Activated CD4-positive, CD25-positive, alpha-beta regulatory T cell treated with anti-CD3 and anti-CD28 coated beads, Interleukin-2, amount 50 U/mL, for 24 hours (primary cell): ENCODE measurements at places on chromosomes 3 and 15.
A peak's percentile ranks its signal among the peaks of the same experiment; 100 is the strongest.

- ATAC-seq, result no peak
Observed at GRCh38 chr15:100732211-100733055, 130.0 kb downstream of the ASB7 start.

GRCh38 chr15:67953299-67953698 is 100.8 kb upstream of the PIAS1 start:
- no peak for ATAC-seq

- no peak for ATAC-seq
Observed at GRCh38 chr3:74808506-74809275, 194.2 kb upstream of the CNTN3 start.

- no peak for ATAC-seq
Observed at GRCh38 chr3:134311265-134311664, 60.6 kb upstream of the RYK start.

DNA sequence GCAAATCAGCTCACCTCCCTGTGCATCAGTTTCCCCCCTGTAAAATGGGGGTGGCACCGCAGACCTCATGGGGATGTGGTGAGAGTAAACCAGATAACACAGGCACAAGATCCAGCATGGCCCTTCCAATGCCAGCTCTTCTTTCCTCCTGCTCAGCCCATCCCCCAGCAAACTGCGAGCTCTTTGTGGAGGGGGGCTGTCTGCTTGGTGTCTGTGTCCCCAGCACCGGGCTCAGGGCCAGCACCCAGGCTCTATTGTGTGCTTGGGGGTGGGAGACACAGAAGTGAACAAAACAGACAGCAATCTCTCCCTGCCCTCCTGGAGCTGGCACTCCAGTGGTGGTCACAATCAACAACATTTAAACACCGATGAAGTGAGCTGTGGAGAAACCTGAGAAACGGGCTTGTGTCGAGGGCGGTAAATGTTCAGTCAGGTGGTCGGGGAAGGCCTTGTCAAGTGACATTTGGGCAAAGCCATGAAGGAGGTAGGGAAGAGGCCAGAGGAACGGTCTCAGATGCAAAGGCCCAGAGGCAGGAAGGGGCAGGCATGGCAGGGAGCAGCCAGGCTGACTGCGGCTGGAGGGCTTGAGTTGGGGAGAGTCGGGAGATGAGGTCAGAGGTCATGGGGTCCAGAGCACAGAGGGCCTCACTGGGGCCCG is 28.4 kb downstream of the GRIP2 start:
- no peak for ATAC-seq

GRCh38 chr3:162641317-162641716 is 1144.7 kb downstream of the OTOL1 start:
- ATAC-seq, result no peak

- ATAC-seq, result peak; percentile 47
Observed at GRCh38 chr3:112333002-112333380, at the start of gene CD200. TSS of gene CD200 (plus strand) at chr3:112333156. CDS start at chr3:112333213, 57 bp downstream.

- ATAC-seq, result no peak
Observed at GRCh38 chr3:114566162-114566755, 272.4 kb downstream of the TIGIT start.

DNA sequence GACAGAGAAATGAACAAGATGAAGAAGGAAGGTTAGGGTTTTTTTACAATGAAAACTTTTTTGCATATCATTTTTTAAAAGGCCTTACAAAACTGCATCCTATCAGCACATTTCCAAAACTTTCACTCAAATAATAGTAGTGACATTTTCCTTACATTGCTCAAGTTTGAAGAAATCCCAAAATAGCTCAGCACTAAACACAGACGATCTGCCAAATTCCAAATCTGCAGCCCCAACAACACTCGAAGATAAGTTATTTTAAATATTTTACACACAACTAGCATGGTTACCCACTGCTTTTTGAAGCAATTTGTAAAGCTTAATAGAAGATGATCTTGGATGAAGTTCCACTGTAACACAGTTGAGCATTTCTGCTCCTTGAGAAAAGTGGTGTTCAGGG is 535.6 kb upstream of the ALCAM start:
- ATAC-seq, result no peak

DNA sequence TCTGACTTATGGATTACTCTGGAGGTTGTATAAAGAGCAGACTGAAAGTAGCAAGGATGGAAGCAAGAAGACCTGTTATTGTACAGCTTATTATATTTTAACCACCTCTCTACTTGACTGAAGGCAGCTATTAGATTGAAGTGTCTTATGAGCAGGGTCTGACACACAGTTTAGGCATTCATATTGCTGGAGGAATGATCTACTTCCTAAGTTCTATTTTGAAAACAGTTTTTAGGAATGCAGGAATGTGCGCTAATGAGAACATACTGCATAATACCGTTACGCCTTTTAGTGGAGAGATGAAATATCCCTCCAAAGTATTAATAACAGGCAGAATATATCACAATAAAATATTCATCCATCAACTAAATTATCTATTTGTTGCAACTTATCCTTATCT is 193.3 kb downstream of the ISL2 start:
- ATAC-seq, result no peak

- ATAC-seq, result no peak
Observed at GRCh38 chr15:81105545-81105944, 28.5 kb upstream of the CFAP161 start.

DNA sequence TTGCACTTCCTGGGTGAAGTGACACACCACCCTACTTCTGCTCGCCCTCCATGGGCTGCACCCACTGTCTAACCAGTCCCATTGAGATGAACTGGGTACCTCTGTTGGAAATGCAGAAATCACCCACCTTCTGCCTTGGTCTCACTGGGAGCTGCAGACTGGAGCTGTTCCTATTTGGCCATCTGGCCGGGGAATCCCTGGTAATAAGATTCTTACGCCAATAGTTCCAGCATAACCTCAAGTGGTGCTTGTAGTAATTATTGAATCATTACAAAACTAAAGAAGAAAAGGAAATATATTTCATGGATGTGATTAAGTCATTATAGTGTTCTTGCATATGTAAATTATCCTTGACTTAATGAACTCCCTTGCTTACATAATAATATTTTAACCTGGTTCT is 841.9 kb downstream of the CADM2 start:
- no peak for ATAC-seq

DNA sequence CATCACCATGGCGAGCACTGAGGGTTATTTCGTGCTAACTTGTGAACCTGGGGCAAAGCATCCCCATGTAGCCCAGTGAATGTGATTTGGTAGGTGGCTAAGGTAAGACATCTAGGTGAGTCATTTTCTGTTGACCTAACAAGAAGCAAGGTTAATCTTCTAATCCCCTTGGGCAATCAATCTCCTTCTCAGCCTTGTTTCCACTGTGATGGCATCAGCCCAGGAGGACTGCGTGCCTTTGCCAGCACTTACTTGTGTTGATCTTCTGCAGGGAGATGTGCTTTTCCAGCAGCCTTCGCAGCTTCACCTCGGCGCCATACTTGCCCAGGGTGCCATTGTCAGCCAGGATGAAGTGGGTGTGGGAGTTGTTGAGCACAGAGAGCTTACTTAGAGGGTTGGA is 35.7 kb downstream of the TRPM1 start:
- ATAC-seq, result no peak

- ATAC-seq, result peak; percentile 85
Observed at GRCh38 chr3:44712455-44713075, at the start of gene ZNF502. TSS of gene ZNF502 (plus strand) at chr3:44712660. CDS start at chr3:44720262, 7,602 bp downstream.

GRCh38 chr3:70606018-70606417 is 293.6 kb upstream of the MDFIC2 start:
- no peak for ATAC-seq

DNA sequence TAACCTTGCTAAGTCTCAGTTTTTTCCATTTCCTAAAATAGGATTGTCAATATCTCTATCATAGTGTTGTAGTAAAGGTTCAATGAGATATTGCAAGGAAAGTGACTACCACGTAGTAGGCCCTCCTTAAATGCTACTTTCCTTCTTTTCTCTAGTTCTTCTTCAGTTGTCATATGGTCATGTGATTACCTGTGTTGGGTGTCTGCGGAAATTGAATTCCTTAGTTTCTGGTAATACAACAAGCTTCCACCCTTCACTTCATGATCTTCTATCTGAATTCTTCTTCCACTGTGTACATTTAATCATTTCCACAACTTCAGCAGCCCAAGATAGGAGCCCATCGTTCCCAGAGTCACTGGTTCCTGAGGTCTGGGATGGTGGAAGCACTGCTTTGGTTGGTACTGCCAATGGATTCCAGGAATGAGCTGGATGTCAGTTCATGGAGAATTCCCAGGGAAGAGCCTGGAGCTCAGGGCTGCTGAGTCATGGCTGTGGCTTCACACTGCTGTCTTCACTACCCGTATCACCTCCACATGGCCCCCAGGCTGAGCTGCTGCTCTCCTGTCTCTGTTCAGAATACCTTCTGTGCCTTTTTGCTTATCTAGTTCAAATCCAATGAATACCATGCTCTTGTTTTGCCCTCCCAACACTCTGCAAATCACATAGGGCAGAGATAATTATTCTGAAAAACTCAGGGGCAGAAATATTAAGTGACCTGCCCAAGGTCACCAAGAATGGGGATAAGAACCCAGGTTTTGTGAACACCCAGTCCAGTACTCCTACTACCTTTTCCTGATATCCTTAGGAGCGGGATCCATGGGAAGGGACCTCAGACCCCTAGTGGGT is 98.6 kb downstream of the RPL39L start:
- ATAC-seq, result no peak

DNA sequence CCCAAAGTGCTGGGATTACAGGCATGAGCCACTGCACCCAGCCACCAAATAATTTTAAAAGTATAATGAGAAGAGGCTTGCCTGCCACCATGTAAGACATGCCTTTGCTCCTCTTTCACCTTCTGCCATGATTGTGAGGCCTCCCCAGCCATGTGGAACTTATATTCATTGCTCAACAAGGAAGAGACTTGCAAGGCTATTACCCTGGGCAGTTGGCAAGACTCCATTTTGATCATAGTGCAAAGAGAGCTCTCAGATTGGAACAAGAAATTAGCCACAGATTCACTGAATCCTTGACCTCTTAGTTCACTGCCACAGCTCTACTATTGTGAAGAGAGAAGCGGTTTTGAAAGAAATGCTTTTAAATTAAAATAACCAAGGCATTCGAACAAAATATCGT is 6.1 kb downstream of the SCAP start:
- ATAC-seq, result no peak

DNA sequence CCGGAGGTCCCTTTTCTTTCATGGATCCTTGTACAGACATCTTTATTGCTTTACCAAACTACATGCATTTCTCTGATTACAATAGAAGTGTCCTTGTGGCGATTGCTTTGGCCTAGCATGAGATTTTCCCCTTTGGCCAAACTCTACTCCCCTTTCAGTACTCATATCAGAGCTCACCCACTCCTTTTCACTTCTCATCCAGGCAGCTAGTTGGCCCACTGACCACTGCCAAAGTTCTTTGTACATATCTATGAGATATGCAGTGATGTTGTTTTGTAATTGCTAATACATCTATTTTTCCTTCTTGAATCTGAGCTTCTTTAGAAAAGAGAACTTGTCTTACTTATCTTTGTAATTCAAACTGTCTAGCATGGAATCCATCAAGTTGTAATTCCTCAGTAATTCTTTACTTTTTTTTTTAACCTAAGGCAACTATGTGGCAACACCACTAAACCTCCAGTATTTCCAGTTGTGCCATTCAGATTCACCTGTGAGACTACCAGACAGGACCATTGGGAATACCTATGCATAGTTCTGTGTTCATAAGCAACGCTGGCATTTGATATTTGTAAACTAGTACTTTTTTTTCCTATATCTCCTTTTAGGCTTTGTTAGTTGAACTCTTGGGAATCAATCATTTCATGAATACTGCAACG is 39.2 kb downstream of the AADACL2 start:
- no peak for ATAC-seq

- ATAC-seq, result no peak
Observed at GRCh38 chr3:157242836-157243235, 82.9 kb upstream of the CCNL1 start.

DNA sequence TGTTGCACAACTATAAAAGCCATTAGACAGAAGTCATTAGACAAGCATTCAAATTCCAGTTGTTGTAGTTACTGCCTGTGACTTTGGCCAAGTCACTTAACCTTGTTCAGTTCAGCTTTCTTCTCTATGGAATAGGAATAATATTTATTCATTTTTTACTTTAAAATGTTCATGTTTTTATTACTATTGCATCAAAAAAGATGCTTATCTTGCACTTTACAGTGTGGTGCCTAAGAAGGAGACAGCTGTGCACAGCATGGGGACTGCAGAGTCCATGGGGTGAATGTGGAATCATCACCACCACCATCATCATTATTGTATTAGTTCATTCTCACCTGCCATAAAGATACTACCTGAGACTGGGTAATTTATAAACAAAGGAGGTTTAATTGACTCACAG is 504.2 kb downstream of the SOX2 start:
- ATAC-seq, result no peak

GRCh38 chr3:44890258-44890657 is 15.8 kb downstream of the TGM4 start:
- ATAC-seq, result no peak

GRCh38 chr15:81263477-81263876 is 60.5 kb downstream of the STARD5 start:
- ATAC-seq, result no peak

DNA sequence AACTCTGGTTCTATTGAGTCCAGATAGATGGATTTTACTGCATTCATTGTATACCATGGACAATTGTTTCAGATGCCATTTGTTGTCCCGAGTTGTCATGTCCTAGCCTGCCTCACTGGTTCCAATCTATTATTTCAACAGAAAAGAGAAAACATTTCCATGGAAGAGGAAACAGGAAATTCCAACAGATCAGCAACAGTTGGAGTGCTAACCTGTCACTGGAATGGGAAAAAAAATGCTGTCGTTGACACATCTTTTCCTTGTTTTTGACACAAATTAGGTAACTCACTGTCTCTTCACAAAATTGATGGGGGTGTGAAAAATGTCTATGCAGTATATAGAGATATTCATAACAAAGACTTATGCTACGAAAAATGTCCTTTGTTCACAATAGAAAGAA is 432.0 kb upstream of the TBL1XR1 start:
- no peak for ATAC-seq

GRCh38 chr3:51808934-51809333 is 29.9 kb upstream of the IQCF6 start:
- no peak for ATAC-seq

DNA sequence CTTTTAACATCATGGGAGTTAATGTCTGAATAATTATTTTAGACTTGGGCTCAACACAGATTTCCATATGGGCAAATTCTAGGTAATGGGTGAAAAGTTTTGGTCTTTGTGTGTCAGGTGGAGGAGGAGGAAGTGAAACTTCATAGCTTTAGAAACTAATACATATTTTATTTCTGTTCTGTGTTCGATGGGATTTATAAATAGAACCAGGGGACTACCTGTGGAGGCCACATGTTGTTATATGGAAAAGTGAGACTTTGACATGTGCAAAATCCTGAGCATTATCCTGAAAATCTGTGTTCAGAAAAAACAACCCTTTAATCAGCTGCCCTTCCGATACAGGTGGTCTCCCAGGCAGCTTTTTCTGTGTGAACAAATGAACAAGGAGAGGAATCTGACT is 209.5 kb downstream of the SOX2 start:
- no peak for ATAC-seq
